GM13977 (cell line): ENCODE measurements at places on chromosomes 3 and 15.
A peak's percentile ranks its signal among the peaks of the same experiment; 100 is the strongest.

- no peak for DNase-seq
Measured at GRCh38 chr3:131658115-131658514, 155.3 kb upstream of the MRPL3 start.

GRCh38 chr15:22995795-22996194 lies 15.6 kb upstream of the CYFIP1 start:
- DNase-seq: no peak

- DNase-seq: peak; percentile 11
Measured at GRCh38 chr3:117355566-117355965, 646.0 kb downstream of the TUSC7 start.

GRCh38 chr3:129864519-129864918 lies 29.0 kb downstream of the TMCC1 start:
- no peak for DNase-seq

- DNase-seq: no peak
Measured at GRCh38 chr3:178562947-178563232, 26.7 kb downstream of the KCNMB2 start.

DNA sequence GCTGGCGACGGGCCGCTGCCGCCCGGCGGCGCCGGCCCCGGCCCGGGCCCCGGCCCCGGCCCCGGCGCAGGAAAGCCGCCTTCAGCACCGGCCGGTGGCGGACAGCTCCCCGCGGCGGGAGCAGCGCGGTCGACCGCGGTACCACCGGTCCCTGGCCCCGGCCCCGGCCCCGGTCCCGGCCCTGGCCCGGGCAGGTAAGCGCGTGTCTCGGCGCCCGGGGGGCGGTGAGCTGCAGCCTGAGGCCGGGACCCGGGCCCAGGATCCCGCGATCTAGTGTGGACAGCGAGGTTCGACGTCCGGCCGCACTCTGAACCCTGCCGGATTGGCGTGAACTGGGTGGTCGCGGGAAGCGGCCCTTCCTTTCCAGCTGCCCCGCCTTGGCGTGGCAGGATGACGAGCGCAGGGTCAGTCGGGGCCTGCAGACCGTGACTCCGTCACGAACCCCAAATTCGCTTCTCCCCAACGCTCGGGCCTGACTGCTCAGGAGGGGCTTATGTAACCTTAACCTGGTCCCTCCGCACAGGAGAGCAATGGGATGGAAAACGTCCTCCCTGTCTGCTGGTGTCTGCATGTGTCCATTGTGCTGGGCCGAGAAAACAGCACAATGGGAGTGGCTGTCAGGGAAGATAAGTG lies 472 bp downstream of the BSN start:
- no peak for DNase-seq

GRCh38 chr3:2456788-2457187 lies 358.1 kb downstream of the CNTN4 start:
- no peak for DNase-seq

- DNase-seq: no peak
Measured at GRCh38 chr3:195729476-195730251, 8.9 kb downstream of the MUC20 start.

- DNase-seq: peak; percentile 45
Measured at GRCh38 chr3:151439652-151440125, 21.2 kb downstream of the IGSF10 start.

DNA sequence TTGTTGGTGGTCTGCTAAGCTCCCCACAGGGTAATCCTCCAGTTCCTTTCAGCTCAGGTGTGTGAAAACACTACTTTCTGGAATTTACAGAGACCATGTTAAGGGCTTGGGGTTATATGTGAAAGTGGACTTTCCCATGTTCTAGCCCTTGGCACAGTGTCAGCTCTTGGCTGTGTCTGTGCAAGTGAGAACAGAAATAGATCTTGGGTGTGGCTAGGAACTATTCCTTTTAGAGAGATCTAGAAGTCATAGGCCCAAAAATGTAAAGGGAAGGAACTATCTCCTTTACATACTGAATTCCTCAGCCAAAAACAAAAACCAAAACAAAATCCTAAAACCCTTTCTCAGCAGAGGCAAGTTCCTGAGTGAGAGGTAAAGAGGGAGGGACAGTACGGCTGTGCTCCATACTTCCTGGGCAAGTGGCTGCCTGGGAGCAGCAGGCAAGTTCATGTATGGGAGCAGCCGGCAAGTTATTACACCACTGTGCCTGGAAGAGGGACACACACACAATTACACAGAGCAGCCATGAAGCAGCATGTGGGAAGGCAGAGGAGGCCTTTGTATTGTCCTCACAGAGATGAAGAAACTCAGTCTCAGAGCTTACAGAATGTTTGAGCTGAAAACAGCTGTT lies 19.9 kb upstream of the C3orf62 start:
- no peak for DNase-seq

- DNase-seq: no peak
Measured at GRCh38 chr3:113731694-113732093, 14.4 kb downstream of the NAA50 start.

- no peak for DNase-seq
Measured at GRCh38 chr3:186909078-186909853, 21.1 kb upstream of the ST6GAL1 start.
